Colonic mucosa (tissue), 4 donors: ENCODE measurements at places on chromosomes 5 and 9. TPM values are rescaled to one million over a fixed set of nuclear protein-coding genes. Genes with fewer than 3 reads are reported as not detected.

F2RL2 gene
- 0.10 TPM for total RNA-seq

TRPM6 gene
- total RNA-seq = 15.1 TPM

TXNDC8 gene
- total RNA-seq = not detected

LCP2 gene
- total RNA-seq = 8.0 TPM

SCGB3A2 gene
- 0.67 TPM for total RNA-seq

SMIM33 gene
- 5.9 TPM for total RNA-seq

PAX5 gene
- 0.08 TPM for total RNA-seq

FAM114A2 gene
- total RNA-seq = 15.8 TPM

JAKMIP2 gene
- total RNA-seq = 1.3 TPM

MUSK gene
- total RNA-seq = 0.94 TPM

NIM1K gene
- 0.42 TPM for total RNA-seq

RNF224 gene
- total RNA-seq = not detected

MXD3 gene
- total RNA-seq = 9.3 TPM

GDNF gene
- 1.6 TPM for total RNA-seq

C9 gene
- 0.57 TPM for total RNA-seq

BARHL1 gene
- not detected for total RNA-seq

PCDHGB1 gene
- 0.15 TPM for total RNA-seq

PCDHB11 gene
- total RNA-seq = 2.2 TPM

PCDHB12 gene
- 0.56 TPM for total RNA-seq

MEGF10 gene
- total RNA-seq = 0.35 TPM

PCDHGA10 gene
- 2.7 TPM for total RNA-seq

TBC1D2 gene
- total RNA-seq = 26.9 TPM

NEURL1B gene
- 99.9 TPM for total RNA-seq

ADAMTSL1 gene
- 14.7 TPM for total RNA-seq
